ENCODE measurements at places on chromosomes 6 and 20.

DNA sequence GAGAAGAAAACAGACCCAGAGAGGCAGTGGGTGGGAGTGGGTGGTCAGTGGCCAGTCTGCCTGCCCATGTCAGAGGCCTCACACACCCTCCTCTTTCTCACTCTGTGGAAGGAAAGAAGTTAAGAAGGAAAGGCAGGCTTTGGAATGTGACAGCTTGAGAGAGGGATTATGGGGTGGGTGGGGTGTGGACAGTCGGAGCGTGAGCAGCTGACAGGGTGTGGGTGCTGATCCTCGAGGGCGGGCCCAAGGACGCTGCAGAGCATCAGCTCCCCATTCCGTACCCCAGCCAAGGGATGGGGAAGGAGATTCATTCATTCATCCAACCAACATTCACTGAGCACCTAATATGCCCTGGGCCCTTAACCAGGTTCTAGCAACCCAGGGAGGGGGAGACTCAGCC, 4.8 kb downstream of the TGM6 start:
- DNase-seq, result no peak

GRCh38 chr6:157455731-157456523, 74.9 kb downstream of the ZDHHC14 start:
- DNase-seq, result peak; percentile 37

GRCh38 chr6:92962846-92963245, 456.5 kb downstream of the EPHA7 start:
- no peak for DNase-seq

DNA sequence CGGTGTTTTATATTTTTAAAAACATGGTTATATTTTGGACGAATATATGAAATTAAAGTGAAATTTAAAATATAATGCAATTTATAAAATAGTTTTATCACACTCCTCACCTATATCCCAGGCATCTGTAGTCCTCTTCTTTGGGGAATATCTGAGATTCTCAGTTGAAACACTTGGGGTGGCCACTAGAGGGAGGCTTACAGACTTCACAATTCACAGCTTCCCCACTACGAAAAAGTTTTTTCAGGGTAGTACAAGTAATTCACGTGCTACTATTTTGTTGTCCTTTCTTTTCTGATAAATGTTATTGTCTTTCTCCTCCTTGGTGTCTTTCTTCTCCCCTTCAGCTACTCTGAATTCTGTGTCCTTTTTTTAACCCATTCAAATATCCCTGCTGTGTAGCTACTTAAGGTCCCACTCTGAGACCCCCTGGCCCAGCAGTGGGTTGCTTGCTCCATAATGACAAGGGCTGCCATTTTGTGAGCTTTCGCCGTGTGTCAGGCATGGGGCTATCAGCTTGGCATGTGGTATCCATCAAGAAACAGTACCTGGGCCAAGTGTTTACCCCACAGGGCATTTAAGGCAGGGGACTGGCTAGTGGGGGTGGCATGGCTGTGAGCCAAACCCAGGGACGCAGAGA, 43.6 kb upstream of the PHACTR3 start:
- no peak for DNase-seq

- DNase-seq, result peak; percentile 76
These were observed 134.2 kb downstream of the TRIM27 start for GRCh38 chr6:28789553-28790083.

- DNase-seq, result no peak
These were observed 298.3 kb upstream of the SASH1 start for GRCh38 chr6:148044261-148044751.

DNA sequence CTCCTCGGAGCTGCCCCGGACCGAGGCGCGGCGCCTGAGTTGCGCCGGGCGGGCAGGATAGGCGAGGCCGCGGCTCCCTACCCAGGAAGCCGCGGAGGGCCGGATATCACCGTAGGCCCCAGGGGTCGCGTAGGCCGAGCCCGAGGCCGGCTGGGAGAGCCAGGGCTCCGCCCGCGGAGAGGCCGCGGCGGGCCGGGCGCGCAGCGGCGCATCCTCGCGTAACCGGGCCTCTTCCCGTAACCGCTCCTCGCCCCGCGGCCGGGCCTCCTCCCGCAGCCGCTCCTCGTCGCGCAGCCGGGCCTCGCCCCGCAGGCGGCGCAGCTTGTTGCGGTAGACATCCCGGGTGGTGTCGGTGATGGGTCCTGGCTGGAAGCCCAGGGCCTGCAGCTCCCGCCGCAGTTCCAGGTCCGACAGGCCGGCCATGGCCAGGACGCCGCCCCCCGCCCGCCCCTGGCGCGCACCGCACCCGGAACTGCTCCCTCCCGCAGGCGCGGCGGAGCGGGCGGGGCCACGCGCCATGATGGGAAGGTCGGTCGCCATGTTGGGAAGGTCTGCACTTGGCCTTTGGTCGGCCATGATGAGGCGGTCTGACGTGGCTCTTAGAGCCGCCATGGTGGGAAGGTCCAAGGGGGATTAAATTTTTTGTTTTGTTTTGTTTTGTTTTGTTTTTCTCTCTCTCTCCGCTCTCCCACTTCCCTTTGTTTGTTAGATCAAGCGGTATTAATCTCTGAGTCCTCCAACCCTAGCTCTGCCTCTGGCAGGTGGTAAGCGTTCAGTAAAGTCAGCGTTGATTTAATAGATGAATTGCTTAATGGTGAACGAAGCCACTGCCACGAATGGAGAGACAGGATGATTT, at the start of gene LEMD2:
Gene LEMD2, minus strand, starts transcription at position 437 of the 856 bp plus-strand sequence. Its CDS starts 14 bp downstream, at position 423.
- peak; percentile 77 for DNase-seq

DNA sequence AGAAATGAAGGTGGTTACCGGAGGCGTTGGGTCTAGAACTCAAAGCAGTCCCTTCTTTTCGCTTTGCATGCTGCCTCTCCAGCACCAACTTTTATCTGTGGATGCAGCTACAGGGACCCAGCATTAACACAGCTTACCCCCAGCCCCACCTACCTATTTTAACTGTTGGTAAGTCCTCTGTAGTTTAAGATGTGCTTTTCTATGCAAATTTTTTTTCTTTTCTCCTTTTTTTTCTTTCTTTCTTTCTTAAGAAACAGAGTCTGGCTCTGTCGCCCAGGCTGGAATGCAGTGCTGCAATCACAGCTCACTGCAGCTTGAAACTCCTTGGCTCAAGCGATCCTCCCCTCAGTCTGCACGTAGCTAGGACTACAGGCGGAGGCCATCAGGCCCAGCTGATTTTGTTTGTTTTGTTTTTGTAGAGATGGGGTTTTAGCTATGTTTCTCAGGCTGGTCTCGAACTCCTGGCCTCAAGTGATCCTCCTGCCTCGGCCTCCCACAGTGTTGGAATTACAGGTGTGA, 6.5 kb upstream of the USP45 start:
- DNase-seq, result peak; percentile 55

DNA sequence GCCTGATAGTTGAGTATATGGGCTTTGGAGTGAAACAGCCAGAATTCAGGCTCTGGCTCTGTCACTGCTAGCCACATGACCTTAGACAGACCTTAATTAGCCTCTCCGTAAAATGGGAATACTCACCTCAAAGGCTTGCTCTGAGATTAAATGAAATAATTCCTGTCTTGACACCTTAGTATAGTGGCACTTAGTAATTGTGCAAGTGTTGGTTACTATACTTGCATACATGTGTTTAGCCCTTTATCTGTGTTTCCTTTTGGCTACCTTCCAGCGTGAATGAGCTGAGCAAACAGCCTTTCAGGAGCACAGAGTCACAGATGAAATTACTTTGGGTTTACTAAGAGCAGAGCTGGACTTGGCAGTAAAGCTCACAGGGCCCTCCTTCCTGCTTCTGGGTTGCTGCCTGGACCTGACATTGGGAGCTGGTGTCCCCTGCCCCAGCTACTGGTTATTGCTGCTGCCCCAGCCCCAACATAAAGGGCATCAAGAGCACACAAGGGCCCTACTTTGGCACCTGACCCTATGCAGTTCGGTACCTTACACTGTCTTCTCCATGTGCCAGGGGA, 32.8 kb downstream of the CD164 start:
- DNase-seq, result no peak

DNA sequence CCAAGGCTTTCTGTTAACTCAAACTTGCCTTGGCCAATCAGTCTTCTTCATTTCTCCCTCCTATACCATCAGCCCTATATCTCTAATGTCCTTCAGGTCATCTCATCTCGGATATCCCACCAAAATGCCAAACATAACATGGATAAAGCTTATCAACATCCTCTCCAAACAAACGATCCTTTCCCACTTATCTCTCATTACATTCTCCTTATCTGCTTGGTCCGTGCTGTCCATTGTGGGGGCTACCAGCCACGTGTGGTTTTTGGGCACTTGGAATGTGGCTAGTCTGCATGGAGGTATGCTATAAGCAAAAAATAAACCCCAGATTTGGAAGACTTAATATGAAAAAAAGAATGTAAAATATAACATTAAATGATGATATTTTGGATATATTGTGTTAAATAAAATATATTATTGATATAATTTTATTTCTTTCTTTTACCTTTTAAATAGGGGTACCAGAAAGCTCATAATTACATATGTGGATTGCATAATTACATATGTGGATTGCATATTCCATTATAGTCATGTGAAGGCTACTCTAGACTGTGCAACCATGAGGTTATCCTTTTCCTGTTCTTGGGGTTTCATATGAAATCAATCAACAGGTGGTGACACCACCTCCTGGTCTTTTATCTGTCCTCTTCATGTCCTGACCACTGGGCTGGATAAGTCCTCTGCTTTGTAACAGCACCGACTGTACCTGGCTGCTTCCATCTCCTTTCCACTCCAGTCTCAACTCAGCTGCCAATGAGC, 123.0 kb downstream of the CD83 start:
- DNase-seq, result no peak

DNA sequence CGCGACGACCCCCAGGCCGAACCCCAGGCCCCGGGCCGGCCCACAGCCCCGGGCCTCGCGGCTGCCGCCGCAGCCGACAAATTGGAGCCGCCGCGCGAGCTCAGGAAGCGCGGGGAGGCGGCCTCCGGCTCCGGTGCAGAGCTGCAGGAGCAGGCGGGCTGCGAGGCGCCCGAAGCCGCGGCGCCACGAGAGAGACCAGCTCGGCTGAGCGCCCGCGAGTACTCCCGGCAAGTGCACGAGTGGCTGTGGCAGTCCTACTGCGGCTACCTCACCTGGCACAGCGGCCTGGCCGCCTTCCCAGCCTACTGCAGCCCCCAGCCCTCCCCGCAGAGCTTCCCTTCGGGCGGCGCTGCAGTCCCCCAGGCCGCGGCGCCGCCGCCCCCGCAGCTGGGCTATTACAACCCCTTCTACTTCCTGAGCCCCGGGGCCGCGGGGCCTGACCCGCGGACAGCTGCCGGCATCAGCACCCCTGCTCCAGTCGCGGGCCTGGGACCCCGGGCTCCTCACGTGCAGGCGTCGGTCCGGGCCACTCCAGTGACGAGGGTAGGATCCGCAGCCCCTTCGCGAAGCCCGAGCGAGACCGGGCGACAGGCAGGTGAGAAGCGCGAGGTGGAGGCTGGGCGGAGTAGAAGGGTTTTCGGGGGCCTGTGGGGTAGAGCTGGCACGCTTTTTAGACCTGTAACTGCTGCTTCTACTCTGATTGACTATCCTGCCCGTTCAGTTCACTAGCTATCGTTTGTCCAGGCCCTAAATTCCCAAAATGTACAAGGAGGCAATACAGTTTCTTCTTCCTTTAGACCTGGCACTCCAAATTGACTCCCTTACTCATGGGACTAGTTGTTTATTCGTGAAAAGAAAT, 654 bp downstream of the FAM8A1 start:
- DNase-seq, result peak; percentile 14

- no peak for DNase-seq
These were observed 122.0 kb upstream of the KCNK16 start for GRCh38 chr6:39444479-39445019.

GRCh38 chr6:134111062-134111677, 58.7 kb upstream of the SLC2A12 start:
- DNase-seq, result peak; percentile 57

DNA sequence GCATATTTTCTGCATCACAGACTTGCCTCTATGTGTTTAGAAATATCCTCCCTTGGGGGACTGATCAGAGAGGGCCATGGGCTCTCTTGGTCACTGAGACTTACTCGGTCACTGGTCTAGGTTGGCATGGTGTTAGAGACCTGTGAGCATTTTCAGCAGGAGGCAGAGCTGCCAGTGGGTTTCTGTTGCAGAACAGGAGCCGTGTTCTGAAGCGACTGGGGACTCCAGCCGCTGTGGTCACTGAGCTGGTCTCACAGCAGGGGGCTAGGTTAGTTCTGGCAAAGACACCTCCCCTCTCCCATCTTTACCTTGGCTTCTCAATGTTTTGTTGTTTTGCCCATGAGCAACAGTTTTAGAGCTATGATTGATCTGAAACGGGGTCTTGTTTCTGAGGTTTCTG, 8.7 kb downstream of the TMEM181 start:
- DNase-seq, result no peak

DNA sequence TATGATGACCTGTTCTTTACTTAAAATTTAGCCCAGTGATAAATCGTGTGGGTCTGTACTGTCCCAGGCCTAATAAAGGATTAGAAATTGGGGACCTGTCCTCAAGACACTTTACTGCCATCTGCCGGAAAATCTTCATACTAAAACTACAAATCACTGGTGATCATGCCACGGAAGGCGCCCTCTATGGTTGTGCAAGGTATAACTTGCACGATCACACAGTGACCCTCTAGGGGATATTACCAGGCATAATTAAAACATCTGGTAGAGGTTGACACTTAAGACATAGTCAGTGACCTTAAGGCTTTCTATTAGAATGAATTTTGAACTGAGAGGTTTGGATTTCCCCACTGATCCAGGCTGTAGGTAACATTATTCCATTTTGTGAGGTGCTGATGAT, 172.6 kb downstream of the BMP2 start:
- no peak for DNase-seq

DNA sequence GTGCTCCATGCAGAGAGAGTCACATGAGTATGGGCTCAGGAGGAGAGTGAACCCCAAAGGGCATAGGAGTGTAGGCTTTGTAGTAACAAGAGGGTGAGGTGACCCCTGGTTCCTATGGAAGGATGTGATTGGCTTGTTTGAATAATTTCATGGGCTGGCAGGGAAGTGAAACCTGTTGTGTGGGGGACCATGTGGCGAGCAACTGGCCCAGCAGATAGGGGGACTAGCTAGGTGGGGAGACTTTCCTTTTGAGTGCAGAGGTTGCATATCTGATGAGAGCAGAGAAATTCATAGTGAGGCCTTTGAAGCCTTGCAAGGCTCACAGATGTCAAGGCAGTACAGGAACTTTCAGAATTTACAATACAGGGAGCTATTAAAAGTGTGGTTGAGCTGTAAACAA, 247.9 kb upstream of the SLC35B3 start:
- no peak for DNase-seq

GRCh38 chr6:83462524-83462923, 31.7 kb upstream of the ME1 start:
- DNase-seq, result no peak

- no peak for DNase-seq
These were observed 195.2 kb upstream of the CDH4 start for GRCh38 chr20:61056627-61057442.

- no peak for DNase-seq
These were observed 10.7 kb upstream of the GSTA4 start for GRCh38 chr6:53005663-53006250.

Data from HAP-1 (cell line).